ENCODE measurements at places on chromosomes 12 and 14.

DNA sequence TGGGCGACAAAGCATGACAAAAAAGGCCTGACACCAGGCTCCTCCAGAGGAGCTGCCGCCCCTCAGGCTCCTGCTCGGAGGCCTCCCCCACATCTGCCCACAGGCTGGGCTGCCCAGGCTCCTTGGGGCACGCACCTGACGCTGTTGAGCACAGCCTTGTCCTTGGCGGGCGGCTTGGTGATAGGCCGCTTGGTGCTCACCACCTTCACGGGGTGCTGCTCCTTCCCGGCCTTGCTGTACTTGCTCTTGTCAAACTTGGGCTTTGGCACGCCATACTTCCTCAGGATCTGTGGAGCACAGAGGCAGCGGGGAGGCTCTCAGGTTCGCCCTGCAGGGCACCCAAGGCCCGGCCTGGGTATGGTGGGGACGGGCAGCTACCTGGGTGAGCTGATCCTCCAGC lies 53.4 kb downstream of the TRAFD1 start:
- no peak for DNase-seq

- no peak for DNase-seq
These were observed 980.5 kb downstream of the FLRT2 start for GRCh38 chr14:86510491-86510890.

- DNase-seq, result no peak
These were observed 39.8 kb downstream of the PRIMA1 start for GRCh38 chr14:93748208-93749075.

DNA sequence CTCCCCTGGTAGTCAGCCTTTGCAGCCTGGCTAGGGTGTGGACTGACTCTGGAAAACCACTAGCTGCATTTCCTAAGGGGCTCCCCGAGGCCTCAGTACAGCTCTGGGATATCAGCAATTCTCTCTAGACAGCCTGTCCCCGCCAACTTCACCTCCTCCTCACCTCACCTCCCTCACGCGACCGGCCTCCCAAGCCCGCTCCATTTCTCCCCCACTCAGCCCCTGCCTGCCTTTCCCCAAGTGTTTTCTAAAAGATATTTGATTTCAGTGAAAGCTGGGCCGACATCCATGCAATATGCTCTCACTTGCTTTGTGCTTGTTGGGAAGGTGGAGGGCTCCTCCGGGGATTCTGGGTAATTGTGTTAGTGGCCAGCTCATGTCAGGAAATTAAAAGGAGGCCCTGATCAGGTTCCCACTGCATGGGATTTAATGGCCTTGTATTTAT lies 91.8 kb downstream of the ESRRB start:
- no peak for DNase-seq

DNA sequence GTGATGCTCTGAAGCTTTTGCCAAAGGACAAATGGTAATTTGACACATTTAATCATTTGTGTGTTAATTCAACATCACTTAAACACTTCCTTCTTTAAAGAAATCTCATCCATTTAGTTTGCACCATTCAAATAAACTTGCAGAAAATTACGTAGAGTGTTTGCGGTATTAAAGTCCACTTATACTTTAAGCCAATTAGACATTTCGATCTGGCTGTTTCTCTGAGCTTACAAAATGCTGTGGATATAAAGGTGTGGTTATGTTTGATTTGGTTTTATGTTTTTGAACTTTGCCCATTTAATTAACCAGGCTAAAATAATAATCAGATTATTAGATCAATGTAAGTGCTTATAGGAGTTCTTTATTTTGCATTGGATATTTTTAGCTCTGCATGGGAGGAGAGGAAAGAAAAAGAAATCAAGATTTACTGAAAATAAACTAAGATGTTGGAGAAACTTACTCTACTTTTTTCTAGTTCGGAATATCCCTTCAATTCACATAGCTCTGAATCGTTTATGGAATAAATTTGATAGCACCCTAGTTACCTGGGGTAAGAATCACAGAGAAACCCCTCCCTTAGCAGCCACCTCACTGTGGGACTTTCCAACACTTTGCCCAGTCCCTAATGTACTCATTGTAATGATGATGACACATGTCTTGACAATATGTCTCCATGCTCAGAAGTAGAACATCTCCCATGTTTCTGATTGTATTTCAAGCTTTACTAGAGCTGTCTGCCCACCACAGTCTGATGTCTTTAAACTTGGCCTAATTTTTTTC lies 268.0 kb downstream of the BTG1 start:
- DNase-seq, result peak; percentile 42

GRCh38 chr12:61808856-61809255 lies 451.3 kb upstream of the USP15 start:
- DNase-seq, result no peak

DNA sequence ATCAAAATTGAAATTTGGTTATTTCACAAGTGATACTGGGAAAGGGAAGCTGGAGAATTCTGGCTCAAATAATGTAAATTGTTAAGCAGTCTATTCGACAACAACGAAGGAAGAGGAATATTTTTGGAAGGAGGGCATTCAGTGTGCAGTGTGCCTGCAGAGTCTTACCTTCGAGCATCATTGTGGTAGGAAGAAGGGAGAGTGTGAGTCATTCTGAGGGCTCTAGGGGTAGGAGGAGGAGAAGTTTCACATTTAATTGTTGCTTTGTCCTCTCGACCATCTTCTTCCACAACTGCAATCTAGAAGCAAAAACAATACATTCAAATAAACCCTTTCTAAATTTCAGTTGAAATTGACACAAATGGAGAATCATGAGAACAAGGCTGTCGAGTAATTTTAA lies 263.0 kb downstream of the ACSS3 start:
- no peak for DNase-seq

DNA sequence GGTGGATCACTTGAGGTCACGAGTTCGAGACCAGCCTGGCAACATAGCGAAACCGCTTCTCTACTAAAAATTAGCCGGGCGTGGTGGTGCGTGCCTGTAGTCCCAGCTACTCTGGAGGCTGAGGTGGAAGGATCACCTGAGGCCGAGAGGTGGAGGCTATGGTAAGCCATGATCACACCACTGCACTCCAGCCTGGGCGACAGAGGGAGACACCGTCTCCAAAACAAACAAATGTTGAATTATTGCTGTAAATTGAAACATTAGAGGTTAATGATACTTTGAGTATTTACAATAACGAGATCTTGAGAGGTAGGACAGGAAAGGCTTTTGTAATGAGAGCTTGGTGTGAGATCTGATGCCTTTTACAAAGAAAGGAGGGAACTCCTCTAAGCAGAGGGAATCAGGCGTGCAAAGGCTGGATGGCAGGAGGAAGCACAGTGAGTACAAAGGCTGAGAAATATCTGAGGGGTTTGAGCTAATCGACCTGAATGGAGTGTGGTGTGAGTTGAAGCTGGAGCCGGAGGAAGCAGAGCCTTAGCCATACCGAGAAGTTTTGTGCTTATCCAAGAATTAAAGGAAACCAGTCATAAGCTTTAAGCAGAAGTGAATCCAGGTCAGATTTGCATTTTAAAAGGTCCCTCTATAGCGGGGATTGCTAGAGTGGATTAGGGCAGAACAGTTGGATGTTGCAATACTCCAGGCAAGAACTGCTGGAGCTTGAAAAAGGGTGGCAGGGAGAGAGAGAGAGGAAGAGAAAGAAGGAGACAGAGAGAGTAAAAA lies 1.1 kb downstream of the RHNO1 start:
- DNase-seq, result no peak

- no peak for DNase-seq
These were observed 378.9 kb downstream of the FUT8 start for GRCh38 chr14:65791191-65791981.

- no peak for DNase-seq
These were observed 192.0 kb downstream of the TTC7B start for GRCh38 chr14:90624227-90624626.

GRCh38 chr14:74514471-74514941 lies 20.9 kb downstream of the ISCA2 start:
- no peak for DNase-seq

- no peak for DNase-seq
These were observed 385 bp downstream of the CAPRIN2 start for GRCh38 chr12:30754383-30754749.

DNA sequence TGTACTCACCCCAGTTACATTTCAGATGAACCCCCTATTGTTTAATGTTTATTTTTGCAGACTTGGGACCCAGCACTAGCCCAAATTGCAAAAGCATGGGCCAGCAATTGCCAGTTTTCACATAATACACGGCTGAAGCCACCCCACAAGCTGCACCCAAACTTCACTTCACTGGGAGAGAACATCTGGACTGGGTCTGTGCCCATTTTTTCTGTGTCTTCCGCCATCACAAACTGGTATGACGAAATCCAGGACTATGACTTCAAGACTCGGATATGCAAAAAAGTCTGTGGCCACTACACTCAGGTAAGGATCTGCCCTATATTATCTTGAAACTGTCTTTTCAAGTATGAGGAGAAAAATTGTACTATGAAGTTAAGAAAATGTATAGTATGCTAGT lies 1.2 kb downstream of the GLIPR1 start:
- no peak for DNase-seq

- no peak for DNase-seq
These were observed 11.0 kb upstream of the GSG1 start for GRCh38 chr12:13114251-13115052.

DNA sequence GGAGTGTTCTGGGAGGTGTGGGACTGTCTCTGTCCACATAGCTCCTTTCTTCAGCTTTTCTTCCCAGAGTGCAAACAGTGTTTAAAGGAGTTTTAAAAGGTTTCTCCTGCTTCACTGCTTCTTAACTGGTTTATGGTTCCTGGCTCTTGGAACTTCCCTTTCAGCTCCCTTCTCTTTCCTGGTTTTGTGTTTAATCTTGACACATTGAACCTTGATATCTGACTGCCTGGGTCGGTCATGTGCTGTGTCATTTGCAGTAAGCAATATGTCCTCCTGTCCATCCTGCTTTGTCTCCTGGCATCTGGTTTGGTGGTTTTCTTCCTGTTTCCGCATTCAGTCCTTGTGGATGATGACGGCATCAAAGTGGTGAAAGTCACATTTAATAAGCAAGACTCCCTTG lies 2.2 kb downstream of the TMEM106C start:
- no peak for DNase-seq

GRCh38 chr12:71242511-71242910 lies 84.7 kb upstream of the TSPAN8 start:
- no peak for DNase-seq

DNA sequence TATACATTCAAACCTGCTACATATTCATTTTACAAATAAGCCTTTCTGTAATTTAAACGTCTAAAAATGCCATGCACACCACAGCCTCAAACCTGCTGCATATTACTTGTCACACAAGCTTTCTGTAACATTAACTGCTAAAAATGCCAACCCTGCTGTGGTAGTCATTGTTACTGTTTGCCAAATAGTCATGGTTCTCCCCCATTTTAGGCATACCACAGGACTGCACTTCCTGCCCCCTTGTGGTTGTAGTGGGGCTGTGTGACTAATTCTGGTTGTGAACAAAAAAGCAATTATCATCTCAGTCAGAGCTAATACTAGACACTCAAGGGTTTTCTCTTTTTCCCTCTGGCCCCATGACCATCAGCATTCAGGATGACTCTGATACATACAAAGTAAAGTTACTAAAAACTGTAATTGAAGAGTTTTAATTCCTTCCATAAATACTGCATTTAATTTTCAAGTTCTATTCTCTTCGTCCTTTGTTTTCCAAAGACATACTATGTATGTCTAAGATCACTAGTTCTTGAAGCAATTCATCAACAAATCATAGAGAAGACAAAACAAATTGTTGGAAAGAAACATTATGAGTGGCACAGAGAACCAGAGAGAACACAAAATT lies 5.7 kb upstream of the SLC35F4 start:
- no peak for DNase-seq

DNA sequence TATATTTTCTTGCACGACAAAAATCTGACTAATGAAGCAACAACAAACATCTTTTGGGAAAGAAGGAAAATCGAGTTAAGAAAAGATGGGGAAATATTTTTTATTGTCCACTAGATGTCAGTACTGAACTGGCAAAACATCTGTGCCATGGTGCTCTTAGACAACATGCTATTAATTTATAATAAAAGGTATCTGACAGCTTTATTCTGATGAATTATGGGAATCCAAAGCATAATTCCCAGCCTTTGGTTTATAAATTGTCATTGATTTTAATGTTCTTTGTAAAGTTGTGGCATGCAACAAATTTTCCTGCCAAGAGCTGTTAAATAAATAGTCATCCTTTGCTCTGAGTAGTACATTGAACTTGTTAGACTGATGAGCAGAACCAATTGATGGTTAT lies 231.2 kb downstream of the ETNK1 start:
- DNase-seq, result no peak

- no peak for DNase-seq
These were observed 223.3 kb downstream of the CCDC91 start for GRCh38 chr12:28413460-28414109.

DNA sequence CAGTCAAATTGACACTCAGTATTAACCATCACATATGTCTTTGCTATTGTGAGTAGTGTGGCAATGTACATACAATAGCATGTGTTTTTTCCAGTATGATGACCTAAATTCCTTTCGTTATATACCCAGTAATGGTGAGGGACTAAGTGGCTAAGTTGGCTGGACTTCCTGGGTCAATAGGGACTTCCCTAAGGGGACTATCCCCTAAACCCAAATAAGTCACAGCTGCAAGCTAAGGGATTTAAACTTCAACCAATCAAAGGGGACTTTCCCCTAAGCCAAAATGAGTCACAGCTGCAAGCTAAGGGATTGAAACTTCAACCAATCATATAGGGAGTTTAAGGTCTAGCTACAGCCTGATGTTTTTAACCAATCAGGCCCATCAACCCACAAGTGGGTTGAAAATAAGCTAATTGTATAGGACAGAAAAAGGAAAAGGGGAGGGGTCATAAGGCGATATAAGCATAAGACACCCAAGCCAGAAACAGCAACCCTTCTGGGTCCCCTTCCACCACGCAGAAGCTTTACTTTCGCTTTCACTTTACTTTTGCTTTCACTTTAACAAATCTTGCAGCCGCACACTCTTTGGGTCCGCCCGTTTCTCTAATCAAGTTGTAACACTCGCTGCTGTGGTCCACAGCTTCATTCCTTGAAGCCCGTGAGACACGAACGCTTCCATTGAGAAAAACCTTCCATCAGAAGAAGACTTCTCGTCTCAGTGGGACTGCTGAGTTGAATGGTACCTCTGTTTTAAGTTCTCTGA lies 404.4 kb downstream of the FLRT2 start:
- DNase-seq, result peak; percentile 32

DNA sequence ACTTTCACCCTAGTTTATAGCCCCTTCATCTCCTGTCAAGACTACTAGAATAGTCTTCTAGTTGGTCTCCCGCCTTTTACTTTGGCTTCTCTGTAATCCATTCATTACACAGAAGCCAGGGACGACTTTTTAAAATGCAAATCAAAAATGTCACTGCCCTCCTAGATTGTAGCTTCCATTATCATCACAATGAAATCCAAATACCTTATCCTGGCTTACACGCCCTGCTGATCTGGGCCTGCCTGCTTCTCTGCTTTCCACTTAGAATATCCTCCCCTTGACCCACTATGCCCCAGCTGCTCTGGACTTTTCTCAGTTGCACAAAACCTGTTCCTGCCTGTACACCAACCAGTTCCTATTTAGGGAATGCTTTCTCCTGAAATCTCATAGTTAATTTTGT lies 4.5 kb upstream of the EEA1 start:
- no peak for DNase-seq

GRCh38 chr12:93178154-93178878 lies 199.4 kb upstream of the NUDT4 start:
- DNase-seq, result no peak

GRCh38 chr14:93716002-93716745 lies 72.1 kb downstream of the PRIMA1 start:
- DNase-seq, result no peak
